MM.1S (cell line): ENCODE measurements at places on chromosomes 11 and 22.

DNA sequence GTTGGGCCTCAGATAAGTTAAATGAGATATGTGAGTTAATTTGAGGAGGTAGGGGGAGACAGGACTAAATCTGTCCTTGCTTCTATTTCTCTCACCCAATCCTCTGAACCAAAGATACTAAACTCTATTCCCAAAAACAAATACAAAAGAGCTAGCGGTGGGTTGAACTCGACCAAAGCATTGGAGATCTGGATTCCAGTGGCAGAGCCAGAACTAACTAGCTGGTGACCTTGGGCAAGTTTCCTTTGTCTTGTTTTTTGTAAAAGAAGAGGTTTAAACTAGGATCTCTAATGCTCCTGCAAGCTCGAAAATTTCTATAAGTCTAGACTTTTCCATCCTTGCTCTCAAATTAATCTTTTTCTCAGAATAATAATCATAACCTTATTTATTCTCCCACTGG is 1.5 kb downstream of the ME3 start:
- peak overlapping the region; percentile 77 for H3K4me3 ChIP-seq
- H3K27ac ChIP-seq = no peak overlapping the region
- no peaks in the 10 kb centered on the region for H3K27me3 ChIP-seq

GRCh38 chr11:103368145-103368544 is 258.9 kb downstream of the DYNC2H1 start:
- H3K36me3 ChIP-seq = no peaks in the 10 kb centered on the region
- peak; percentile 19 for DNase-seq
- no peak overlapping the region for H3K27ac ChIP-seq
- no peak overlapping the region for H3K4me3 ChIP-seq
- peaks cover 7% of the 10 kb centered on the region; the same call in 1 of the 2 replicates for H3K4me1 ChIP-seq
- H3K27me3 ChIP-seq = no peaks in the 10 kb centered on the region

GRCh38 chr22:49660794-49661781 is 166.6 kb downstream of the BRD1 start:
- H3K4me1 ChIP-seq = 0 out of 2 replicates have a peak, but pooled peaks cover 2% of the 10 kb centered on the region
- peaks cover 37% of the 10 kb centered on the region for H3K27me3 ChIP-seq
- H3K36me3 ChIP-seq = no peaks in the 10 kb centered on the region
- H3K27ac ChIP-seq = no peak overlapping the region
- no peak for DNase-seq

DNA sequence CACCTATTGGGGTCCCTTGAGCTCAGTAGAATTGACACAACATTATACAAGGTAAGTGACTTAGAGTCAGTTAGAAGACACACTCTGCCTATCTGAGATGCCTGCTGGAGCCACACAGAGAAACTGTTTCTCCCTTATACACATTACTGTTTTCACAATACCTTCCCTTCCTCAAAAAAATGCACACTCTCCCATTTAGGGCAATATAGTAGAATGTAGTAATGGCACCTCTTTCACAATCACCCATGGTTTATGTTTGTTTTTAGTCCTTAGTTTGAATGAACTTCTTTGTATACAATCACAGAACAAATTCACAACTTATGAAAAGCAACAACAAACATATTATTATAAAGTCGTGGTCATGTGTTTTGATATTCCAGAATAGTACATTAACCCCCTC is 14.3 kb downstream of the OR52H1 start:
- no peak for DNase-seq
- no peaks in the 10 kb centered on the region for H3K27me3 ChIP-seq
- H3K4me3 ChIP-seq = no peak overlapping the region
- H3K36me3 ChIP-seq = no peaks in the 10 kb centered on the region

- peaks cover 16% of the 10 kb centered on the region for H3K4me1 ChIP-seq
- H3K36me3 ChIP-seq = peaks cover 52% of the 10 kb centered on the region
- no peak for DNase-seq
- H3K4me3 ChIP-seq = no peak overlapping the region
These were observed 4.5 kb downstream of the SLC3A2 start for GRCh38 chr11:62885137-62885750.

DNA sequence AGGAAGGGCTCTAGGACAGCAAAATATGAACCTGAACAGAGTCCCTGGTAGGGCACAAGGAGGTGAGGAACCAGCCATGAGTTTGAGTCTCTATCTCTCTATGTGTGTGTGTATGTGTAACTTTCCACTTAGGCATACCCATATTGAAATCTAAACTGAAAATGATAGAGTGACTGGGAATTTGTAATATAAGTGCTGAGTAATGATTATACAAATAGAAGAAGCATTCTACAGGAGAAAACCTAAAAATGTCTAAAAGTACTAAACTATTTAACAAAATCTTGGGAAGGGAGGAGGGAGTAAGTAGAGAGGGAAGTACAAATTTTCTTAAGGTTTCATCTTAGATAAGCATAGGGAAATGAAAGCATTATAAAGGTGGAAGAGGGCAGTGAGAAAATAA is 97.1 kb upstream of the ZC3H12C start:
- H3K4me3 ChIP-seq = no peak overlapping the region
- no peaks in the 10 kb centered on the region for H3K27me3 ChIP-seq
- no peak overlapping the region for H3K27ac ChIP-seq

- H3K27me3 ChIP-seq = no peaks in the 10 kb centered on the region
- H3K4me1 ChIP-seq = no peaks in the 10 kb centered on the region
- no peak overlapping the region for H3K27ac ChIP-seq
- H3K36me3 ChIP-seq = no peaks in the 10 kb centered on the region
- no peak for DNase-seq
These were observed 119.8 kb downstream of the SPON1 start for GRCh38 chr11:14082338-14082737.

DNA sequence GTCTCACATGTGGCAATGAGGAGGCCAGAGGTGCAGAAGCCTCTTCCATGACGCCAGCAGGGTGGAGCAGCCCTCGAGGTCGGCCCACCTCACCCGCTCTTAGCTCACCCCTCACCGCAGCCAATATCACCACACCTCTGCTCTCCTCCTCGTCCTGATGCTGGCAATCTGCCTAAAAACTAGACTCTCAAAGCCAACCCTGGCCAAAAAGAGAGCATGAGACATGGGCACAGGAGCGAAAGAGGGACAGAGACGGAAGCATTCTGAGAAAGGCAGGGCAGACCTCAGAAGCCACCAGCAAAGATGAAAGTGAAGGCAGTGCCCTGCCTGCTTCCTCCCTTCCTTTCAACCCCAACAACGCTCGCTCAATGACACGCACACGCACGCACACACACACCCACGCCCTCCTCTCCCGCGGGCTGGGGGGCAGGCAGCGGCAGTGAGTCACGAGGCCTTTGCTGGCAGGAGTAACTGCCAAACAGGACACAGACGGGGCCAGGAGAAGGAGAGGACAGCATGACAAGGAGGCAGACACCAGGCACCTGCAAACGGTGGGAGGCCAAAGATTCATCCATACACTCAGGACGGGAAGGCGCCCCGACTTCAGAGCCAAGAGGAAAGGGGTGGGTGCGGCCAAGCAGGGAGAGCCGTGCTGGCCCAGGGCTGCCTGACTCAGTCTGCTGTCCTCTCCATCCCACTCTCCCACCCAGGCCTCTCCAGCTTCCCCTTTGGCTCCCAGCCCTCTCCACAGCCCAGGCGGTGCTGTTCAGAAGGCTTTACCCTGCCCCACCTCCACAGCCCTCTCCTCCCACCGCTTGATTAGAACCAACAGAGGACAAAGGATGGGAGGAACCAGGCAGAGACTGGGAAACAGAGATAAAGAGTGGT is 11.4 kb downstream of the IGSF9B start:
- H3K4me1 ChIP-seq = no peaks in the 10 kb centered on the region
- H3K27ac ChIP-seq = no peak overlapping the region
- no peak for DNase-seq
- H3K27me3 ChIP-seq = no peaks in the 10 kb centered on the region
- no peaks in the 10 kb centered on the region for H3K36me3 ChIP-seq
- H3K4me3 ChIP-seq = no peak overlapping the region

DNA sequence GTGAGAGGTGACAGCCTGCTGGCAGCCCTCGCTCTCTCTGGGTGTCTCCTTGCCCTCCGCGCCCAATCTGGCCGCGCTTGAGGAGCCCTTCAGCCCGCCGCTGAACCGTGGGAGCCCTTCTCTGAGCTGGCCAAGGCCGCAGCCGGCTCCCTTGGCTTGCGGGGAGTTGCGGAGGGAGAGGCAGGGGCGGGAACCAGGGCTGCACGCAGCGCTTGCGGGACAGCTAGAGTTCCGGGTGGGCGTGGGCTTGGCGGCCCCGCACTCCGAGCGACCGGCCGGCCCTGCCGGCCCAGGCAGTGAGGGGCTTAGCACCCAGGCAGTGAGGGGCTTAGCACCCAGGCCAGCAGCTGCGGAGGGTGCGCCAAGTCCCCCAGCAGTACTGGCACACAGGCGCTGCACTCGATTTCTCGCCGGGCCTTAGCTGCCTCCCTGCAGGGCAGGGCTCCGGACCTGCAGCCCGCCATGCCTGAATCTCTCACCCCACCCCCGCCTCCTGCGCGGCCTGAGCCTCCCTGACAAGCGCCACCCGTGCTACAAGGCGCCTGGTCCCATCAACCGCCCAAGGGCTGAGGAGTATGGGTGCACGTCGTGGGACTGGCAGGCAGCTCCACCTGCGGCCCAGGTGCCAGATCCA is 1526.1 kb downstream of the FAM181B start:
- no peak overlapping the region for H3K27ac ChIP-seq
- no peaks in the 10 kb centered on the region for H3K4me1 ChIP-seq
- no peak for DNase-seq
- H3K4me3 ChIP-seq = no peak overlapping the region
- H3K36me3 ChIP-seq = no peaks in the 10 kb centered on the region
- H3K27me3 ChIP-seq = no peaks in the 10 kb centered on the region

- H3K27me3 ChIP-seq = no peaks in the 10 kb centered on the region
- H3K4me1 ChIP-seq = no peaks in the 10 kb centered on the region
- no peaks in the 10 kb centered on the region for H3K36me3 ChIP-seq
- no peak overlapping the region for H3K4me3 ChIP-seq
These were observed 144.1 kb downstream of the BBOX1 start for GRCh38 chr11:27184458-27185312.

DNA sequence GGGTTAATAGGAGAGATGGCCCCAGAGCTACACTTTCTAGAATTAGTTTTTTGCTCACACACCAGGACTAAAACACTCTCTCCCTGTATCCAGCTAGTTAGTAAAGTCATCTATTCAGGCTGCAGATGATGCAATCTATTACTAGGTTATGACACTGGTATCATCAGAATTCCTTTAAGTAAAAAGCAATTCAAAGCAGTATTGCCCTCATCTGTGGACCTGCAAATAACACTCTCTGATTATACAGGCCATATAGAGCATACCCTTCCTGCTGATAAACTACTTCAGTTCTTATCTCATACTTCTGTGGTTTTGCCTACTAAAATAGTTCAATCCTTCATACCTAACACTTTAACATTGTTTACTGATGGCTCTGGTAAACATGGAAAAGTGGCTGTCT is 13.5 kb upstream of the MTMR2 start:
- H3K27me3 ChIP-seq = no peaks in the 10 kb centered on the region
- H3K36me3 ChIP-seq = no peaks in the 10 kb centered on the region
- H3K4me1 ChIP-seq = no peaks in the 10 kb centered on the region

DNA sequence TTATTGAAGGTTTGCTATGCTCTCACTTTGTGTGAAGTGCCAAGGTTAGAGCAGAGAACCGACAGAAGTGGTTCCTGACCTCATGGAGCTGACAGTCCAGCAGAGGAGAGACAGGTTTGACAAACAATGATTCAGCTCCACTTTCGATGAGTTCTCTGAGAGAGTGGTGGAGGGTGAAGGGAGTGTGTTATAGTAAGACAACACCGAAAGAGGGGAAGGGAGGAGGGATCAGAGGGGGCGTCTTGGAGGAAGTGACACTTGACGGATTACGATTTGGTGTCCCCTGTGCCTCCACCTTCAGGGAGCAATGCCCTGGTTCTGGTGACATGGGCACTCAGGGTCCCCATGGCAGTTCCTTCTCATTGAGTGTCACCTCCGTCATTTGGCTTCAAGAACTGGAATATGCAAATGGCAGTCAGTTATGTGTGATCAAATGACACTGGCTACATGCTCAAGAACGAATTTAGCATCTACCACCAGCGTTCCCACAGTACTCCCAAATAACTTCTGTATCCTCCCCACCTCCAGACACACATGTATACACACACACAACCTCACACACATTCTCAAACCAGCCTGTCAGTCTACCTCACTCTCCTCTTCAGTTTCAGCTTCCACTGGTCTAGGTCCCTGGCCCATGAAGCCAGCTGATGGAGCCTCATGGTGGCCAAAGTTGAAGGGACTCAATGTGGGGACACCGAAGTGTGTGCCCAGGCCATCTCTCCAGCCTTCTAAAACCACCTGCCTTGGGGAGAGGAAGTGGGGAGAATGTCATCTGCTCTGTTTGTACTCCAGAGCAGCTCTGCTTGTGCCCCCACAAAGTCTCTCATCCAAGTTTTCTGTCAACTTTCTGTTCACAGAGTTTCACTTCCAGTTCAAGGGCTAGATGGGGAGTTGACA is 31.4 kb upstream of the NUP160 start:
- H3K27me3 ChIP-seq = 0 out of 2 replicates have a peak, but pooled peaks cover 4% of the 10 kb centered on the region
- H3K4me1 ChIP-seq = no peaks in the 10 kb centered on the region
- no peak overlapping the region for H3K27ac ChIP-seq
- no peak for DNase-seq
- no peaks in the 10 kb centered on the region for H3K36me3 ChIP-seq

- no peak for DNase-seq
- H3K4me1 ChIP-seq = no peaks in the 10 kb centered on the region
- no peaks in the 10 kb centered on the region for H3K36me3 ChIP-seq
- no peak overlapping the region for H3K4me3 ChIP-seq
- H3K27ac ChIP-seq = no peak overlapping the region
These were observed 27.8 kb downstream of the PHLDB1 start for GRCh38 chr11:118635237-118635591.

DNA sequence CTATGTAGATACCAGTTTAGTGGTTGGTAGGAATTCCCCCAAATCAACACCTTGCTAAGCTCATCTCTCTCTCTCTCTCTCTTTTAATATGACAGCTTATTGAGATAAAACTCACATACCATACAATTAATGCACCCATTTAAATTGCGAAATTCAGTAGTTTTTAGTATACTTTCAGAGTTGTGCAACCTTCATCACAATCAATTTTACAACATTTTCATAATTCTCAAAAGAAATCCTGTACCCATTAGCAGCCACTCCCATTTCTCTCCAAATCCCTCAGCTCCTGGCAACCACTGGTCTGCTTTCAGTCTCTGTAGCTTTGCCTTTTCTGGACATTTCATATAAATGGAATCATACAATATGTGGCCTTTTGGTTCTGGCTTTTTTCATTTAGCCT is 13.3 kb downstream of the NNMT start:
- no peak overlapping the region for H3K4me3 ChIP-seq
- DNase-seq = no peak
- H3K27me3 ChIP-seq = no peaks in the 10 kb centered on the region
- no peaks in the 10 kb centered on the region for H3K36me3 ChIP-seq
- no peak overlapping the region for H3K27ac ChIP-seq

- peaks cover 8% of the 10 kb centered on the region; the same call in 1 of the 2 replicates for H3K4me1 ChIP-seq
- no peaks in the 10 kb centered on the region for H3K27me3 ChIP-seq
- H3K36me3 ChIP-seq = no peaks in the 10 kb centered on the region
These were observed 541.2 kb upstream of the API5 start for GRCh38 chr11:42770444-42771065.

DNA sequence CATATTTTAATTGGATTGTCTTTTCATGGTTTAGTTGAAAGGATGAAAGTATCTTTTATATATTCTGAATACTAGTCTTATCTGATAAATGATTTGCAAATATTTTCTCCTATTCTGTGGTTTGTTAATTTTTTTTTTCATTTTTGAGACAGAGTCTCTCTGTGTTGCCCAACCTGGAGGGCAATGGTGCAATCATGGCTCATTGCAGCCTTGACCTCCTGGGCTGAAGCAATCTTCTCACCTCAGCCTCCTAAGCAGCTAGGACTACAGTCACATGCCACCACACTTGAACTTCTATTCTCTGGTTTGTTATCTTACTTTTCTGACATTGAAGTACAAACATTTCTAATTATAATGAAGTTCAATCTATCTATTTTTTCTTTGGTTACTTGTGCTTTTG is 30.0 kb upstream of the FAR1 start:
- no peaks in the 10 kb centered on the region for H3K4me1 ChIP-seq
- DNase-seq = no peak
- H3K36me3 ChIP-seq = no peaks in the 10 kb centered on the region
- no peak overlapping the region for H3K27ac ChIP-seq
- no peaks in the 10 kb centered on the region for H3K27me3 ChIP-seq
